ENCODE measurements at places on chromosomes 2 and 18.

- DNase-seq: no peak
Observed at GRCh38 chr2:81658227-81658626, 1353.7 kb upstream of the LRRTM1 start.

DNA sequence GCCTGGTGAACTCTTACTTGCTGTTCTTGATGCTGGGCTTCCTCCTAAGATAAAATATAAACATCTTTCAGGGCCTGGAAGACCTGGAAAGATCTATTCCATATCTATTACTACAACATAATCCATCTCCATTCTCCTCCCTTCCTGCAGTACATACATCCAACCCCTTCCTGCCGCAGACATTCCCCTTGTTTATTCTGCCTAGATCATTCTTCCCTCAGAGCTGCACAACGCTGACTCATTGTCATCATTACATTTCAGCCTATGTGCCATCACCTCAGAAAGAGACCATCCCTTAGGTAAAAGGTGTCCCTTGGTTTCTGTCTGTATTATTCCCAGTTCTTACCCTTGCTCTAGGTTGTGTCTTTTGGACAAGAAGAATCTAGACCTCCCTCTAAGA, 2.5 kb upstream of the CDH7 start:
- DNase-seq: no peak

DNA sequence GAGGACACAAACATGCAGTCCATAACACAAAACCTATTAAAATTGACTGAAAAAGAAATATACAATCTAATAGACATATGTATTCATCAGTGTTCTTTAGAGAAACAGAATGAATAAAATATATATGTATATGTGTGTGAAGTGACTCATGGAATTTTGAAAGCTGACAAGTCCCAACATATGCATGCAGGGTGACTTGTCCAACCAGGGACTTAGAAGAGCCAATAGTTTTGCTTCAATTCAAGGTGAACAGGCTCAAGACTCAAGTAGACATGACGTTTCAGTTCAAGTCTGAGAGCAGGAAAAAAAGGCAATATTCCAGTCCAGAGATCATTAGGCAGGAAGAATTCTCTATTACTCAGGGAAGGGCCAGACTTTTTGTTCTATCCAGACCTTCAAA, 271.2 kb upstream of the SETBP1 start:
- DNase-seq: no peak

GRCh38 chr2:200048421-200048820, 93.0 kb downstream of the MAIP1 start:
- DNase-seq: no peak

GRCh38 chr2:177728920-177729319, 336.3 kb downstream of the AGPS start:
- DNase-seq: no peak

DNA sequence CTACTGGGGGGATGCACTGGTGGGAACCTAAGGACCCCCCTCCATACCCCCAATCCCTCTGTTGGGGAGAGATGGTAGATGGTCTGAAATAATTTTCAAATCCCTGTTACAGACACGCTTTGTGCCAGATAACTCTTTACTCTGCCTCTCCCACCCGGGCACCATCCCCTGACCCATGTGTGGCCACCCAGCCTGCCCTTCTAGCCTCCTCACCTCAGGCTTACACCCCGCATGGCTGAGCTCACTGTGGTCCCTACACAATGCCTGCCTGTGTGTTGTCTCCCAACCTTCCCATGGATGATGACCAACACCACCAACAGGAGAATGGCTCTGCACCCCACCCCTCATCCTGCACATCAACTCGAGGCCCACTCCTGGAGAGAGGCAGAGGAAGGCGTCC, 15.0 kb downstream of the SPEG start:
- DNase-seq: no peak

DNA sequence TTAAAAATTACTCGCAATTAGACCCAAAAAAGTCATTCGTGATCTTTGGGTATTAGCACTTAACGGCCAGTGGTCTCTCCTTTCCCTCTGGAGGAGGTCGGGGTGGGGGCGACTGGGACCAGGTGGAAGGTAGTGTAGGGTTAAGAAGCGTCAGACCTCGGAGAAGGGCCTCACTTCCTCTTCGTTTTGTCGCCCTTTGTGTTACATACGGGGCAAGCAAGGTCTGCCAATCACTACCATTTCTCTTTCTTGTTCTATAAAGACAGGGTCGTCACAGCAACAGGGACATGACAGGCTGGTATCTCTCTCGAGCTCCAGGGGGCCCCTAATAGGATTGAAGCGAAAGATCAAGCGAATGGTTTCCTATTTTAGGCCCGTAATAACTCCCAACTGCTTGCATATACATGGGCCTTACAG, 136.6 kb downstream of the INSIG2 start:
- no peak for DNase-seq
